Sigmoid colon (tissue), 7 donors: ENCODE measurements at places on chromosomes 1 and 21. TPM values are rescaled to one million over a fixed set of nuclear protein-coding genes. Genes with fewer than 3 reads are reported as not detected.

WDR64 gene
- not detected for total RNA-seq

RO60 gene
- 94.6 TPM for total RNA-seq

DAB1 gene
- total RNA-seq = 1.1 TPM

GPR137B gene
- 18.5 TPM for total RNA-seq

TENT5C gene
- 4.6 TPM for total RNA-seq

OR6N1 gene
- total RNA-seq = not detected

ZYG11A gene
- total RNA-seq = not detected

CORT gene
- total RNA-seq = 1.1 TPM
